Iris pigment epithelial cell (primary cell): ENCODE measurements at places on chromosomes 7 and 10.
A peak's percentile ranks its signal among the peaks of the same experiment; 100 is the strongest.

- no peak for DNase-seq
Observed at GRCh38 chr7:27162561-27163287, 2.6 kb downstream of the HOXA9 start.

DNA sequence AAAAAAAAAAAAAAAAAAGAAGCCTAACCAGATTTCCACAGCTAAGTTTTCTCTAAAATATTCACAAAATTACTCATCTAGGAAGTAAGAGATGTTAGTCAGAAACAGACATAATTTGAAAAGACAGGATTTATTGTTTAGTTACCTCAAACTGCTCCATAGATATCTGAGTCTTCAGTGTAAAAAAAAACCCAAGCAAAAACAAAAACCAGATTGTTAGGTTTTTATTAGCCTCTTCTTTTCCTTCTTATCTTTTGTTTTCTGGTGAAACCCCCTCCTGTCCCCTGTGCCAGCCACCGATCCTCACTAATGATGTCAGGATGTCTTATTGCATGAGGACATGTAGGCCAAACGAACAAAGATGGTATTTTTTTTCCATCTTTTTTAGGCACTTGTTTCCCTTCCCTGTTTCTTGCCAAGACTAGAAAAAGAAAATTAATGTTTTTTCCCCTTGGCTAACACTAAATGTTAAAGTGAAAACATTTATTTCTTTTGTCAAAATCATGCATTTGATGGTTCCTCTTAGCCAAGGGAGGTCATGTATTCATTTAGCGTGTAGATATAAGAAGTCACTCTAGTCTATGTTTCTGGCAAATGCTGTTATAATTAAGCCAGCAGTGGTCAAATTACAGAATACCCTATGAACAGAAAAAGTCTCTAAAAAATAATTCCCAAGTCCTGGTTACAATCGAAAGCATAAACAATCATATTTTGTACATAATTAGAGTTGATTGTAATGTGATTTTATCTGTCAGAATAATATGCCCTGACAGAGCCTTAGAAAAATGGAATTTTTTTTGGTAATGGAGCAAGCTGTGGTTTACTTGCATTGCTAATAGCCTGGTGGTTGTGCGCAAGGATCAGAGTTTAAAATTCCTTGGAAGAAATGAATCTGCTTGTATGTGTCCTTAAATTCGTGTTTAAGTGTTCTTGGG lies 702.4 kb upstream of the FZD8 start:
- DNase-seq: peak; percentile 7

GRCh38 chr10:43976292-43976691 lies 327.6 kb upstream of the ZNF32 start:
- DNase-seq: no peak

DNA sequence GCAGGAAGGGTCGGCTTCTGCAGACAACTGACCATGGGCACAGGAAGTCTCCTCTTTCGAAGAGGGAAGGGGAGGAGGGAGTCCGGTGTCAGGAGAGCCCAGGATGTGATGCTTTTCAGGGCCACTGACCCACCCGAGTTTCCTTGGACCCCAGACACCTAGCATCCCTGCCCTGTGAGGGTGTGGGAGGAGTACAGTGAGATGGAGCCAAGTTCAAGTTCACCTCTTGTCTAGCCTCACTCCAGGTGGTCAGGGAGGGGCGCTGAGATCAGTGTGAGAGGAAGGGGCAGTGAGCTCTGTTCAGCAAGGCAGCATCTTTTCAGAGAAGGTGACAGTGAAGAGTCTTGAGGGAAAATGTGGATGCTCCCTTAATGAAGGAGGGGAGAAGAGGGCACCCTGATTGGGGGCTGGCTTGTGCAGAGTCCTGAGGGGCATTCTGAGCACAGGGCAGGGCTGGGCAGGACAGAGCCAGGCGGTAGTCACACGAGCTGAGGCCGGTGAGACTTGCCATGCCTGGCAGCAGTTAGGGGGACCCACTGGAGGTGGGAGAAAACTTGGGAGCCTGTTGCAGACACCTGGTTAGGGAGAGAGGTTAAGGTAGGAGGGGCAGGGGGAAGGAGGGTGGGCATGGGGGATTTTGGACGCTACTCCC lies 49.7 kb downstream of the ADCY1 start:
- DNase-seq: no peak

DNA sequence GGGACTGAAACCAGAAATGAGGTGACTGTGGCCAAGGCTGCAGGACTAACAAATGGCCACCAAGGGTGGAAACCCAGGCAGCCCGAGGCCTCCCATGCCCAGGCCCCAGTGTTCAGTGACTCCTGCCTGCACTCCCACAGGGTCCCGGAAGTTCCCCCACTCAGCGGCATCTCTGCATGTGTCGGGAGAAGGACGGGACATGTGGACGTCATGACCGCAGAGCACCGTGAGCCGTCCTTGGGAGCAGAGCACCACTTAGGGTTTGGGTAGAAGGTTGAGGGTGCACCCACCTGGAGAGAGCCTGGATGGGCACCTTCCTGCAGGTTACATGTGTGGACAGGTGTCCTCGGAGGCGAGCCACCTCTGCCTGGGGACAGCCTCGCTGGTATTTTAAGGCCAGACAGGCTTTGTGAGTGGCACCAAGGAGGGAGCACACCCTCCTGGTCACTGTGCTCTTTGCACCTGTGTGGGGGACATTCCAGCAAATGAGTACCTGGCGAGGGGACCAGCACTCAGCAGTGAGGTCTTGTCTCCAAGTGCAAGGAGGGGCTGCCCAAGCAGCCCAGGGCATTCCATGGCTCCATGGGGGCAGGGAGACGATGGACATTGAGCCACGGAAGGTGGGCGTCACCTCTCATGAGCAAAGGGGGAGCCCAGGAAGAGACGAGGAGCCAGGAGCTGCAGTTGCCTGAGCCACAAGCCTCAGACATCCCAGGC lies 95.3 kb upstream of the TCERG1L start:
- no peak for DNase-seq

DNA sequence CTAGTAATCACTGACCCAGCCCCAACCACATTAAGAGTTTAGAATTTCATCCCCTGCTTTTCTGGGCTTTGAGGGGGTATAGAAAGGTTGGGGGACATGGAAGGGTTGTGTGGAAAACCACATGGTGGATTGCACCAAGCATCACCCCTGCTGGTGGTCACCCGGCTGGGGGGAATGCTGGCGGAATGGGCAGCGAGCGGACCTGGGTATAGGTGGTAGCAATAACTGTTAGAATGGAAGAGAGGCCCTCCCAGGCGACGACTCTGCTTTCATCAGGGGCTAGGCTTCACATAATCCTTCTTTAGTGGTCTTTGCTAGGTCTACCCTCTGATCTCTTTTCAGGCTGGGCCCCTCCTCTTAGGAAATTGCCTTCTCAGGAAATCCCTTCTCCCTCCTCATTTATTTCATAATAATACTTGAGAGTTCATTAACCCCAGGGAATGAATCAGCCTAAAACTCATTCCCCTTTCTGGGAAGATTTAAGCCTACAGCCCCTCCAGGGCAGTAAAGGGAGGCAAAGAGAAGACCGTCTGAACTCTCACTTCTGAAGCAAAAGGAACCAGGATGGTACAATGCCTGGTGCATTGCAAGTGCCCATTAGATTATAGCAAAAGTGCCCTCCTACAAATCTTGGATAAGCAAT lies 90.7 kb upstream of the LEP start:
- DNase-seq: no peak
